Activated naive CD4-positive, alpha-beta T cell treated with anti-CD3 and anti-CD28 coated beads, Interleukin-2, amount 50 U/mL, for 72 hours (primary cell): ENCODE measurements at places on chromosomes 5 and 9.

- no peak for DNase-seq
Measured at GRCh38 chr5:11642438-11642837, 261.8 kb downstream of the CTNND2 start.

DNA sequence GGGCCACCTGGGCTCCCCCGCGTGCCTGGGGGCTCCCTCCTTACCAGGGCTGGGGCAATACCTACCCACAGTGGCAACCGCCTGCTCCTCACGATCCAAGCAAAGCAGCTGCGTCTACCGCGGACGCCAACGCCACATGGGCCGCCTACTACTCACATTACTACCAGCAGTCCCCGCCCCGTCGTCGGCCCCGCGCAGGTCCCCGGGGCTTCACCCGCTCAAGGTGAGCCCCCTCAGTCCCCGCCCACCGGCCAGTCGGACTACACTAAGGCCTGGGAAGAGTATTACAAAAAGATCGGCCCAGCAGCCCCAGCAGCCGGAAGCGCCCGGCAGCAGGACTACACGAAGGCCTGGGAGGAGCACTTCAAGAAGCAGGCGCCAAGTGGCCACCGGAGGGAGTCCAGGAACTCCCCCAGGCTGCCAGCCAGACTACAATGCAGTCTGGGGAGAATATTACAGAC, 106.0 kb upstream of the MTAP start:
- no peak for DNase-seq

DNA sequence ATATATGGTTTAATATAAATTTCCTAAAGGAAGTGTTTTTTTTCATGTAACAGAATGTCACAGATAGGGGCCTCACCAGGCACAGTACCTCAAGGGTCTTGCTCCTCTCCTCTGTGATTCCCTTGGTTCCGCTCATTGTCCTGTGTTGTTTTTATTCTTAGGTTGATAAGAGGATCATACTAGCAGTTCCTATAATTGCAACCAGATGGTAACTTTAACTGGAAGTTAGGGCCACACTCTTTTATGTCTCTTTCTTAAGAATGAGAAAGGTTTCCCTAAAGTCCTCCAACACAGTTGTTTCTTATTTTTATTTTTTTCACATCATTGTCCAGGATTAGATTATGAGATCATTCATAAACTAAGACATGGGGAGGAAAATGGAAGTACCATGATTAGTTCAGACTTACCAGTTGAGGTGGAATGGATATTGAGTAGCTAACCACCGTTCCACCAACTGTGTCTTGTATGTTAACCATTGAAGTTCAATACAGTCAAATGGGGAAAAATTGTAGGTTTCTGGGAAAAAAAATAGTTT, 41.1 kb downstream of the FAM174A start:
- DNase-seq = no peak

- DNase-seq = no peak
Measured at GRCh38 chr9:89177944-89178829, at the start of gene SHC3. TSS of gene SHC3 (minus strand) at chr9:89178818. CDS start at chr9:89178460, 358 bp downstream.

DNA sequence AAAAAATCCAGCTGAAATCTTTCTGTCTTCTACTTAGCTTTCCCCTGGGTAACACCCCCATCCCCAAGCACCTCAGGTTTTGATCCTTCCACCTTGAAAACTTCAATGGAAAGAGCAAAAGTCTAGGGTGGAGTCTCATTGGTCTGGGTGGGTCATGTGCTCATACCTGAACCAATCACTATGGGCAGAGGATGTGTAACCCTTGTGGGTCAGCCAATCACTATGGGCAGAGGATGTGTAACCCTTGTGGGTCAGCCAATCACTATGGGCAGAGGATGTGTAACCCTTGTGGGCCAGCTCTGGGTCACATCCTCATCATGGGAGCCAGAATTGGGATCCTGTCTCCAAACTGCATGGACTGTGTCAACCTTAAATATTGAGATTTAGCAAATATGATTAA, 18.5 kb downstream of the NAIF1 start:
- DNase-seq = no peak
